ENCODE measurements at places on chromosomes 4 and X.

- no peak for DNase-seq
Measured at GRCh38 chrX:112668476-112669409, 11.0 kb downstream of the LHFPL1 start.

- DNase-seq = no peak
Measured at GRCh38 chrX:135295238-135295943, 13.9 kb upstream of the ETDC start.

DNA sequence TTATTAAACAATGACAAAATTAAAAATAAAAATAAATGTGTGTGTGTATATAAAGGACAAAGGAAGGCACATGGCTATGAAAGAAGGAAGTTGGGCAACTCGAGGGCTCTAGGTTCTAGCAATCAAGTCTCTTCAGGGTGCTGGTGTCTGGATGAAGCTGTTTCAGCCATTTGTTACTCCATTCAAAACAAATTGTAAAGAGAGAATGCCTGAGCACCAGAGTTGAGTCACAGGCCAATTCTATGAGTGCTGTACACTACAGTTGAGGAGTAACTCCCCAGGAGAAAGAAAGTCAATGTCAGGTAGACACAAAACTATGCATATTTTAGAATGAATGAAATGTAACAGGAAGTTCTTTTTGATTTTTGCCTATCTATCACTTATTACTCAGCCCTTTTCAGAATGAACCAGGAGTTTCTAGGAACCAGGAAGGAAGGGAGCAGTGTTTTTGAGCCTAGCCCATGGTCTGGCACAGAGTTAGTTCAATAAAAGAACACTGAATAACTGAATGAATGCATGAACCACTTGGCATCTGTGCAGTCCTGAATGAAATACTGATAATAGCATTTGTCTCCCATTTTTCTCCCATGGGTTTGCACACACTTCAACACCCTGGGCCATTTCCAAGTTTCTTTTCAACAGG, 151.7 kb upstream of the CPEB2 start:
- no peak for DNase-seq

GRCh38 chr4:135144498-135144897, 942.9 kb upstream of the PABPC4L start:
- no peak for DNase-seq

- DNase-seq = no peak
Measured at GRCh38 chr4:182170417-182170935, 72.7 kb upstream of the TENM3 start.

GRCh38 chr4:82401600-82401999, 27.8 kb upstream of the HNRNPD start:
- DNase-seq = no peak

DNA sequence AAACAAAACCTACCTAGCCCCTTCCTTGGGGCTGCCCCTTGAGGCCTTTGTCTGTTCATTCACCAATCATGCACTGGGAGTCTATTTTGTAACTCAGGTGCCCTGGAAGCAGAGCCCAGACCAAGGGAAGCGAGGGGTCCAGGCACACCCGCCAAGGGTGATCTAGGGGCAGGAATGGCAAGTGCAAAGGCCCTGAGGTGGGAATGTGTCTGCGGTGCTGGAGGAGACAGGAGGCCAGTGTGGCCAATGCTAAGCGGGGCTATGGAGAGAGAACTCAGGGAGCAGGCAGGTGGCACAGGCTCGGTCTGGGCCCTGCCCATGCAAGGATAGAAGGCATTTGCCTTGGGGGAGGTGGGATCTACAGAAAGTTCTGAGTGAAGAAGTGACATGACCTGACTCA, 3.5 kb upstream of the SH3BP2 start:
- DNase-seq = no peak

- no peak for DNase-seq
Measured at GRCh38 chr4:68951078-68951805, at the start of gene UGT2A3. Gene UGT2A3 (minus strand): TSS chr4:68951804. CDS start chr4:68951760, 44 bp downstream.

GRCh38 chr4:15864651-15865566, 73.6 kb downstream of the FGFBP1 start:
- no peak for DNase-seq

DNA sequence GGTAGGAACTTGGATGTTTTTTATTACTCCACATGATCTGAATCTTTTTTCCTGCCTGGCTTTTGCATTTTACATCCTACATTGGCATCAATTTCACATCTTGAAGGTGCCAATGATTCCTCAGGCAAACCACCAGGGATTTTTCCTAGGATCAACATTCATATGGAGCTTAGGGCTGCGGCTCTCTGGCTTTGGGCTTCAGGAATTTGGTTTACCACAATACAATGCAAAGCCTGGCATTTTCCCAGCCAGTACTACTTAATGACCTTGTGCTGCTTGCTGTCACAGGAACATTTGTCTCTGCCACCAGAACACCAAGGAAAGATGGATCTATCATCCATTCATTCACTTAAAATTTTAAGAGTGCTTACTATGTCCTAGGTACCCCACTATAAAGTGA, 180.7 kb downstream of the PDGFC start:
- DNase-seq = no peak

DNA sequence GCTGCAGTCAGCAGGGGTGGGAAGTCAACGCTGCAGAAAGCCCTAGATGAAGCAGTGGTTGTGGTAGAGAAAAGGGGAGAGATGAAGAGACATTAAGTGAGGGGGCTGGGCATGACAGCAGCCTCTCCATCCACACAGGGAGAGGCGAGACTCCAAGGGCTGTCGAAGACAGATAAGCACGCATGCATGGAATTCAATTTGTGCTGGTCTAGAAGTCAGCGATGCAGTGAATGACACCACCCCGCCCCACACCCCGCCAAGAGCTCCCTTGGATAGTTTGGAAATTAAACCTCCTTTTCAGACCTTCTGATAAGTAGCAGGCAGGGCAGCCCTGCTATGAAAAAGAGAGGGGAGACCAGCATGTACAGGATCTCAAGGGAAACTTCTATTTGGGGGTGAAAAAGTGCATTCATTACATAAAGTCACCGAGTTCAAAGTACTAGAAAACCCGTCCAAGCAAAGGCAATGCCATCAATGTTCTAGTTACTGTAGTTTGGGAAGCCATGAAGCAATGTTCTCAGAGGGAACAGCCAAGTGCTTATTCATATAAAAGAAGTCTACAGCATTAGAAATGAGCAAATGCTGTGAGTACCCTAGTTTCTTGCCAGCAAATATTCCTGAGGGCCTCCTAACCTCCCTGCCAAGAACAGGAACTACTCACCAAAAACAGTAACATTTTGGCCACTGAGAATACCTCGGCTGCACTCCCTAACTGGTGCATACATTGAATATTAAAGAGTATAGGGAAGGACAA, 152.3 kb upstream of the ANXA10 start:
- peak; percentile 13 for DNase-seq

- DNase-seq = no peak
Measured at GRCh38 chrX:39555431-39555830, 542.3 kb downstream of the BCOR start.

GRCh38 chr4:6771229-6771671, 11.3 kb upstream of the KIAA0232 start:
- DNase-seq = no peak

- DNase-seq = no peak
Measured at GRCh38 chrX:13232484-13232883, 87.4 kb downstream of the ATXN3L start.

DNA sequence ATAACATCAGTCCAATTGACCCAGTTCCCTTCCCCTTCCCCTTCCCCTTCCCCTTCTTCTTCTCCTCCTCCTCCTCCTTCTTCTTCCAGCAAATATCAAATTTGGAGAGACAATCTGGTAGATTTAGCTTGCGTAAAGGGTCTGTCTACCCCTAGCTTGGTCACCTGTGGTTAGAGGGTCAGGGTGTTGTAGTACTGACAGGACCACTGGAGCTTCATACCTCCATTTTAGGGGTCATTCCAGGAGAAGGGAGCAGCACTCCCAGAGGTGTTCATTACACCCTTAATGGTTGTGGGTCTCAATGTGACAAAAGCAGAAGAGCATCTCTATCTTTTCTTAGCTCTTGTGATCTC, 3.7 kb upstream of the FGB start:
- DNase-seq = no peak

GRCh38 chrX:152806035-152806434, 24.5 kb downstream of the CETN2 start:
- no peak for DNase-seq

DNA sequence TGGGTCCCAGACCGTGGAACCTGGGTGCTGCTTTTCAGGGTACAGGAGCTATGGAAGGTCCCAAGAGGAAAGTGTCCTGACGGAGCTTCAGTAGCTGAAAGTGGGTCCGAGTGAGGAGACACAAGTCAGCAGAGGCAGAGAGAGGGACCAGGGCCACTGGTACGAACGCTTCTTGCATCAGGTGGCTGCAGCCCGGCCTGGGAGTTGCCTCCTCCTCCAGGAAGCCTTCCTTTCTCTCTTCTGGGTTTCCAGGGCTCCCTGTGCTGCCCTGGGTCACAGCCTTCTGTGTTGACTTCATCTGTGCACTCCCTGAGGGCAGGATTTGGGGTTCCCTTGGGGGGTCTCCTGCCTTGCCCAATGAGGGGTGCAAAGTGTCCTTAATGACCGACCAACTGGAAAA, 94.5 kb downstream of the SORCS2 start:
- DNase-seq = no peak

- peak; percentile 70 for DNase-seq
Measured at GRCh38 chr4:145887241-145887991, 51.2 kb downstream of the ZNF827 start.

DNA sequence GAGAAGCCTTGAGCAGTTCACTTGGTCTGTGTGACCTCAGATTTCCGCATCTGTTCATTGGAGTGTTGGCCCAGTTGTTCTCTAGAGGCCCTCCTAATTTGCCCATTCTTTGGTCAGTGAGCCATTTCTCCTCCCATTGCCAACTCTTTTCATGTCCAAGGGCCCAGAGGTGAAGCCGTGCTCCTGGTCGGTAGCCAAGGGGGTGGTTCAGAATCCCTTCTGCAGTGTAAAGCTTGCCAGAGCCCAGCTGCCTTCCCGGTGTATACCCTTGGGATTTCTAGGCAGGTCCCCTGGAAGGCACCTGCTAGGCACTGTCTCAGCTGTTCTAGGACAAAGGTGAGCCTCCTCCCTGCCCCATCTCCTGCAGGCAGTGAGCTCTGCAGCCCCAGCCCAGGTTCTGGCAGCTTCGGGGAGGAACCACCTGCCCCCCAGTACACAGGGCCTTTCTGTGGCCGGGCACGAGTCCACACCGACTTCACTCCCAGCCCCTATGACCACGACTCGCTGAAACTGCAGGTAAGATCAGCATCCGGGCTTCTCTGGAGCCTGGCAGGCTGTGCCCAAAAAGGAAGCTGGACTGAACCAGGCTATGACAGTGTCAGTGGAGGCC, 12.3 kb downstream of the SASH3 start:
- no peak for DNase-seq

- no peak for DNase-seq
Measured at GRCh38 chr4:7394681-7395451, 39.9 kb downstream of the PSAPL1 start.

DNA sequence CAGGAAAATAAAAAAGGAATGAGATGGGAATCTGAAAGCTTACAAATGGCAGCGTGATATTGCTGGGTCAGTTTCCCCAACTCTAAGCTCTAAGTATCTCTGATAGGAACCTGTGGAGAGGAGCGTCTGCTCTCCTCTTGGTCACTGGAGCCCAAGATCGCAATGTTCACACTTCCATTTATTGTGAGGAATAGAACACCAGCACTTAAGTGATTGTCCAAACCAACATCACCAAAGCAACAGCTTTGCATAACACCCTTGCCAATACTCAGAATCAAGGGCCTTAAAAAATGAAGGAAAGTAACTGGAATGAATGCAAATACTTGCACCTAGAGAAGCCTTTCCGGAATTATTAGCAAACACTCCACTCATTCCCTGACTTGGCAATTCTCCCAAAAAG, 46.8 kb upstream of the ATXN3L start:
- DNase-seq = no peak
